ENCODE measurements at places on chromosomes 6 and 20. TPM values are rescaled to one million over a fixed set of nuclear protein-coding genes. Genes with fewer than 3 reads are reported as not detected.
A peak's percentile ranks its signal among the peaks of the same experiment; 100 is the strongest.

GRCh38 chr6:28982476-28983266 lies 22.4 kb downstream of the ZNF311 start:
- DNase-seq = peak; percentile 37

- DNase-seq = no peak
These were observed 115.6 kb downstream of the MTHFD1L start for GRCh38 chr6:150981095-150981494.

DNA sequence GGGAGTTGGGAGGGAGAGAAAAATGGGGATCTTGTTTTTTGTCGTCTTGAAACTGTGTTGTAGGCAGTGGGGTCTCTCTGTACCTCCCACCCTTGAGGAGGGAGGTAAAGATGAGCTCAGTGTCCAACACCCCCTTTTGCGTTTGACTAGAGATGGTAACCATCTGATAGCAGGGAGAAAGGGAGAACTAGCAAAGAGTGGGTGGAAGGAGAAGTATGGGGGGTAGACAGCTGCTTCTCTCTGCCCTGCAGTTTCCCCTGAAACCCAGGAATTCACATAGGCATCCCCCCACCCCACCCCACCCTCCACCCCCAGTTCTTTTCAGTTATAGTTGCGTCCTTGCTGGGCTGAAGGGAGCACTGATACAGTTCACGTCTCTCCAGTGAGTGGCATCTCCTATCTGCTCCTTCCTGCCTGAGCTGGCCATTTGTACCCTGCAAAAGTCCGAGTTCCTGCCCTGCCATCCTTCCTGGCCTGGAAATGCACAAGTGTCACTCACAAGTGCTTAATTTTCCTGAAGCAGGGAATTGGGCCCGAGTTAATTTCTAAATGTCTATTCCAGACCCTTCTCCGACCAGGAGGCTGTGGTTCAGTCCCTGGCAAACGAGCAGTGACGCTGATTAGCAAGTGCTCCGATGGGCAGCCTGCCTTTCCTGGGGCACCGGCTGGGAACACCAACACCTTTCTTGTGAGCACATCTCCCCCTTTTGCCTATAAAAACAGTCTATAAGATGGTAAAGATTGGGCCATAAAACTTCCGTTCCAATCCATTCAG lies 1.5 kb downstream of the SIRPA start:
- DNase-seq = no peak

GRCh38 chr6:126118058-126118755 lies 131.9 kb downstream of the TRMT11 start:
- no peak for DNase-seq

Gene LST1
- not detected for polyA plus RNA-seq
